Right forelimb (tissue), 1 donor: ENCODE measurements at places on chromosomes 1 and 21.

DNA sequence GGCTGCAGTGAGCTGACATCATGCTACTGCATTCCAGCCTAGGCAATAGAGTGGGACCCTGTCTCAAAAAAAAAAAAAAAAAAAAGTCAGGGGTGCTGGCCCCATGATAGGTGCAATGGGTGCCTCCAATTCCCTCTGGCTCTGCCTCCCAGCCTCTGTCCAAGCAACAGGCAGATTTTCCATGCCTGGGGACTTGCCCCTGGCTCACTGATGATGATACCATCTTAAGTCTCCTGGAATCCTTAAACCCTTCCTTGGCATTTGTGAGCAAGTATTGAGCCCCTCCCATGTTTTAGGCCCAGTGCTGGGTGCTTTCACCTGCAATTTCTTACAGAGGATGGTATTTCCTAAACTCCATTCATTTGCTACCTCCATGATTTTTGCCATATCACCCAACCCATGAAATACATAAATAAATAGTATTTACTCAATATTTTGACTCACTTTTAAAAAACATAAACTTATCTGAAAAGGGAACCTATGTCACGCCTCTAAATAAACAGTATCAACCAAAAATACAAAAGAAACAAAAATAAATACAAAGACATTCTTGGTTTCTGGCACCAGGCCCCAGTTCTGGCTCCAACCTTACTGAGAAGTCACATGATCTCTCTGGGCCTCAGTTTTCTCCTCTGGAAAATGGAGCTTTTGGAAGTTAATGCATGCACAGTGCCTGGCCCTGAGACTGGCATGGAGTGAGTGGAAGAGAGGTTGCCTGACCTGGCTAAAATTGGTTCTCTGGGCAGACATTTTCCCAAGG, 1.5 kb upstream of the ALPL start:
- no peak for DNase-seq

DNA sequence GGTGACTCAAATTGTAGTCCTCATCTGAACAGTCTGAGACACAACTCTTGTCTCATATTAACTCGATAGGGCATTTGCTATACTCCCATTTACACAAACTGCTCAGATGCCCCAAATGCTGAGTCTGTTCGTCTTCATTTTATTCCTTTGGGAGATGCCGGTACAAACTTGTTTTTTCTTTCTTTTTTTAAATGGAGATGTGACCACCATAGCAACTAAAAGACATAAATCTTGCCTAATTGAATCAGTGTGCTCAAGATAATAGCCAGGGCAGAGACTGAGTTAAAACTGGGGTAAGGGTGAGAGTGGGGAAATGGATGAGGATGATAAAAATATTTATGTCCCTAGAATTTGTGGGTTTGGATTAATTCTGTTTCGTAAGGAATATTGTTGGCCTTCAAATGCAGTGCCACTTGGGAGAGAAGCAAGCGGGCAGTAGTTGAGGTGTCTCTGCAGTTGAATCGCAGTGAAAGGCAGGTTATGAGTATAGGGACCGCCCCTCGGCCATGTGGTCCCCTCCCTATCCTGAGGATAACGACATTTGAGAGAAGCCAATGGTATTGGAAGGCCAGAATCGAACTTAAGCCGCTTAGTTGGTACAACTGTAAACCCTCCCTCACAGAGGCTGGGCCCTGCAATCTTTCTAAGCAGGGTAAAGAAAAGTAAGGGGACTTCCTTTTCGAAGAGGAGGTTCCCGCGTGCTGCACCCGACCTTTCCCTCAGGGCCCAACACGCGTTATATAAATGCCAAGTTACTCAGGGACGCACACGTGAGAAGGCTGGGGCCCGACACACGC, 859 bp upstream of the LRRC8B start:
- DNase-seq = no peak

DNA sequence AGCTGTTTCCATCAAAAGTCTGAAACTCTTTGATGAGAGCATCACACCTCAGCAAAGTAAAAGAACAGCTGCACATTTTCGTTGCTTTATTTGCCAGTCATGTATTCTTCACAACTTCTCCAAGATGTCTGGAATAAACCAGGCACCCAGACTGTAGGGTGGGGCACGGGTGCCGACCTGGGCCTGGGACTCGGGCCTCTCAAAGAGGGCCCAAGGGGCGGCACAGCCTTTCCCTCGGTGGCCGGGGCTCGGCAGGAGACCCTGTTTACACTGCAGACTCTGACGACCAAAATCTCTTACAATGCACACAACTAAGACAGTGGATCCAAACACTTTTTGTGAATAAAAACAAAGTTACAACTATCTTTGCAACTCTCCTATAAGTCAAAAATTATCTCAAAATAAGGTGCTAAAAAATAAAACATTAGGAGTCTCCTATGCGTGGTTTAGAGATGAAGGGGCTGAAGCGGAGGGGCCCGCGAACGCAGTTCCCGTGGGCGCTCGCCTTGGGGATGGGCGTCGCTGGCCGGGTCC, 696 bp downstream of the LSS start:
- DNase-seq = no peak

DNA sequence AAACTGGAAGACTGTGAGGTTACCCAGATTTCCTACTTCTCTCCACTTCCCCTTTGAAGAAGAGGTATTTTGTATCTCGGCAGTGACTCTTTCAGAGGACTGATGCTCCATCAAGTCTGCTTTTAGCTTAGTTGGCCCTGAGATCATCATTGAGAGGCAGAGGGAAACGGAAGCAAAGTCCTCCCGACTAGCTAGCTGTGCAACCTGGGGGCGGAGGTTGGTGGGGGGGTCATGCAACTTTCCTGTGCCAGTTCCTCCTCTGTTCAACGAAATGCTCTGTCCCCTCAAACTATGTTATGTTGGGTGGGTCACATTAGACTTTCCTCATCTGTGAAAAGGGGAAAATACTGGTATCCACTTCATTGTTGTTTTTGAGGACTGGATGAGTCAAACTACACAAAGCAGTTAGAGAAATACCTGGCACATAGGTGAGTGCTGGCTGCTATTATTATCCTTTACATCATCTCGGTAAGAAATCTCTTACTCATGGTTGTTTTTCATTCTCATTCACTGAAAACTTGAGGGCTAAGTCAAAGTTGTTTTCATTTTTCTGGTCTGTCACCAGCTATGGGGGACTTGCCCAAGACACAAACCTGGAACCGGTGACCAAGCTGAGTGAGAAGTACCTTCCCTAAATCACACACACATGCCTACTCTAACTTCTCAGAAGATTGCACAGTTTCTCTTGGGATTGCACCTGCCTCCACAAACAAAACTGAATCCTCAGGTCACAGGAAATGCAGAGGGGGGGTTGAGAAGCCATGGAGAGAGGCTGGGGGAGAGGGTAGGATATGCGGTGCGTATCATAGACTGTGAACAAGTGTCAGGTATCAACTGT, 83.3 kb downstream of the ABCA4 start:
- no peak for DNase-seq

GRCh38 chr1:77513839-77514763, 168.4 kb downstream of the ZZZ3 start:
- no peak for DNase-seq

- no peak for DNase-seq
These were observed 164.2 kb upstream of the C1orf21 start for GRCh38 chr1:184222652-184223052.

DNA sequence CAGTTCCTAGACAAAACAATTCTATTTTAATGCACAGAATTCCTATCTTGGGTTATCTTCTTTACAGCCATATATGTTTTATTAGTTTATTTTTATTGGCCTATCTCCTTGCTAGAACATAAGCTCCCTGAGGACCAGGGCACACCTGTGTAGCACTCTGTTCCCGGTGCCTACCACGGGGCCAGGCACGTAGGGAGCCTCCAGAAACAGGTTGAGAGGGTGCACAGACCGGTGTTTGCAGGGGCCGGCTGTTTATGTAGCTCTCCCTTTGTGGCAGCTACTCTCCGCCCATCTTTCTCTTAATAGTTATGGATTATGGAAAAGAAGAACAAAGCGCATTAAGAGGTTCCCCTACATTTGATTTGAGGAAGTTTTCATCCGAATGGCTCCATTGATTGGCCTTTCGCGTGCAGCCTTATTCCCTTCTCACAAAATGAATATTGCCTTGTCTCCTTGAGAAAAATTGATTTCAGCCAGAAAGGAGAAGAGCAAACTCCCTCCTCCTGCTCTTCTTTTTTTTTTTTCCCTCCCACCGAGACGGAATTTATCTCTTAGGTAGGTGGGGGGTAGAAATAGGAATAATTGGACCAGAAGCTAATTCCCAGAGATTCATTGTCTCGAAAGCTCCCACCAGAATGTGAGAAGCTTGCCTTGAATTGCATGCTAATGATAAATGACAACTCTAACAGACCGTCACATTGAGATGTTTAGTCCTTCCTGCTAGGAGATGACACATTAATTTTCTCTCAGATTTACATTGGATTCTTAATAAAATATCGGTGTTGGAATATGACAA, 447.4 kb downstream of the CAMTA1 start:
- DNase-seq = no peak

DNA sequence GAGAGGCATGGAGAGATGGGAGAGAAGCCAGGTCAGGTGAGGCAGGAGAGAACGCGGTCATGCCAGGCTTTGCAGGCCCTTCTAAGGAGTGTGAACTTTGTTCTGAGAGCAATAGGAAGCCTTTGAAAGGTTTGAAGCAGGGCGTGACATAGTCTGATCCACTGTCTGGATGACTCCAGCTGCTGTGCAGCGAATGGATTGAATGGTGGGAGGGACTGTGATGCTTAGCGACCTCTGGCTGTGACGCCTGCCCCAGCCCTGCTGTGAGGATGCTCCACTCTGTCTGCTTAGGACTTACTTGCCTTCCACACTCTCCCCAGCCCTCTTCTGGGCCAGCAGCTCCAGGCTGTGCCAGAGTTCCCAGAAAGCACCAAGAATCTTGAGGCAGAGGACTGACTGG, 41.8 kb upstream of the POU3F1 start:
- DNase-seq = no peak
